Retinal pigment epithelial cell (primary cell): ENCODE measurements at places on chromosomes 4 and X.

GRCh38 chr4:10054571-10055041 lies 33.3 kb upstream of the SLC2A9 start:
- DNase-seq = no peak

GRCh38 chr4:15719506-15719905 lies 16.6 kb downstream of the BST1 start:
- DNase-seq = no peak

GRCh38 chr4:180356766-180357165 lies 1886.4 kb upstream of the TENM3 start:
- DNase-seq = no peak

DNA sequence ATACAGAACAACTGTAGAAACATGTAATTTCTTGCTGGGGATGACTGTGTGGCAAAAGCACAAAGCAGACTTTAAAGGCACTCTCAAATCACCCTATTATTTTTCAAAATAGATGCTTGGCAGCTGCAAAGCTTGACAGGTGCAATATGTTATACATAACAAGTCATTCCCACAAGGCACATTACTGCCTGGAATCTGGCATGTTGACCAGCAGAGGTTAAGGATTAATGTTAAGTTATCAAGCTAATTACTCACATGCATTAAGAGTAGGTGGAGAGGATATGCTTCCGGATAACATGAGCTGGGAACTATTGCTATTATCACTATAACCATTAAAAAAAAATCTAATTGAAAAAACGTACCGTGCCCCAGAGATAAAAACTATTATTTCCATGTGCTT lies 17.8 kb downstream of the ANOS1 start:
- peak; percentile 22 for DNase-seq

DNA sequence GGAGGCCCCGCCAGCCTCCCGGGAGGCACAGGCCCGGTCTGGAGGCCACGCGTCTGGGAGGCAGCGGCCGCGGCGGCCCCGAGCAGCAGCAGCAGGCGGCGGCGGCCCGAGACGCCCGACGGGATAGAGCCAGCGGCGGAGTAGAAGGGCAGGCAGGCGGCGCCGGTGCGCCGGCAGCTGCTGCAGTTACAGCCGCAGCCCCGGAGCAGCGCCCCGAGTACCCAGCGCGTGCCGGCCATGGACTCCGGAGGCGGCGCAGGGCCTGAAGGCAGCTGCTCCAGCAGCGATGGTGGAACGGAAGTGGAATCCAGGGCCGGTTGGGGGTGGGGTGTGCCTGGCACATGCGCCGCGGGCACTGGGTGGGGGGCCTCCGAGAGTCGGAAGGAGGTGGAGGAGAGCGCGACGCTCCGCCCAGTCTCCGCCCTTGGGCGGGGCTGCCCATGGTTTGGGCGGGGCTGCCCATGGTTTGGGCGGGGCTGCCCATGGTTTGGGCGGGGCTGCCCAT lies at the start of gene GRSF1:
TSS of gene GRSF1 (minus strand) at position 302 of the 505 bp plus-strand sequence. CDS start at position 239, 63 bp downstream.
- no peak for DNase-seq

DNA sequence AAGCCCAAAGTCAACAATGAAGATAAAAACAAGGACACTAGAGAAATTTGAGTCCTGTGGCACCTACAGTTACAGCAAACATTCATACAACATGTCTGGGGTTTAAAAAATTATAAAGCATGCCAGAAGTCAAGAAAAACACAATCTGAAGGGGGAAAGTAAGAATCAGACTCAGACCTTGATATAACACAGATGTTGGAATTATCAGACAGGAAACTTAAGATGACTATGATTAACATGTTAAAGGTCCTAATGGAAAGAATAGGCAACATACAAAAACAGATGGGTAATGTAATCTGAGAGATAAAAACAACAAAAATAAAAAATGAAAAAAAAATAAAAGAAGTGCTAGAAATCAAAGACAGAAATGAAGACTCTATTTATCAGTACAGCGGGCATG lies 446.5 kb downstream of the SPRY1 start:
- DNase-seq = no peak

- no peak for DNase-seq
Measured at GRCh38 chr4:54687887-54688841, 30.4 kb downstream of the KIT start.

DNA sequence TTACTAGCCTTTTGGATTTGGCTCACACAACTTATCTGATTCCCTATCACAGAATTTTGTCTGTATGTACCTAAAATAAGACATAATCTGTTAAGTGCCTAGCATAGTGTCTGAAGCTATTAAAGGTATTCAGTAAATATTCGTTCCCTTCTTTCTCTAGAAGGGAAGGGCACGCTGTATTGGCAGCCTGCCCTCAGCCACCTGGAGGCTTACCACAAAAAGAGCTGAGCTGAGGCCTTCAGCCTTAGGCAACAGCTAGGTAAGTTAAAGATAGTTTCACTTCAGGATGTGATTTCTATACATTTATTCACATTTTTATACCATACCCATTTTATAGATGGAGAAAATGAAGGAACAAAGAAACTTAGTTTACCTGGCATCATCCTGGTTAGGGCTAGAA lies 400.0 kb upstream of the LCORL start:
- DNase-seq = no peak

GRCh38 chr4:173793937-173794510 lies 264.0 kb upstream of the HAND2 start:
- no peak for DNase-seq

DNA sequence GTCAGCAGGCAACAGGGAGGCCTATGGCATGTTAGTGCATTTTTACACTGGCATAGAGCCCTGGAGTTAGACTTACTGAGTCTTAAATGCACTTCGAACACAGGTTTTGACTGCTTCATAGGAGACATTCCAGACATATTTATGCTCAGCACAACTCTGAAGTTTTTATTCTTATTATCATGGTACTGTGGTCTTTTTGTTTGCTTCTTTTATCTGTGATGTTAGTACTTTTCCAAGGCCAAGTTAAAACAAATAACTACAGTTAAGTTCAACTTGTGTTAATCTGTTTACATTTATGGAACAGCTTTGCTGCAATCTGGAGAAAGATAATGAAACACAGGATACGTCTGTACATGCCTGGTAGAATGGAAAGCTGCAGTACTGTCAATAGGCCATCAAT lies 76.5 kb downstream of the COL4A5 start:
- DNase-seq = peak; percentile 24

DNA sequence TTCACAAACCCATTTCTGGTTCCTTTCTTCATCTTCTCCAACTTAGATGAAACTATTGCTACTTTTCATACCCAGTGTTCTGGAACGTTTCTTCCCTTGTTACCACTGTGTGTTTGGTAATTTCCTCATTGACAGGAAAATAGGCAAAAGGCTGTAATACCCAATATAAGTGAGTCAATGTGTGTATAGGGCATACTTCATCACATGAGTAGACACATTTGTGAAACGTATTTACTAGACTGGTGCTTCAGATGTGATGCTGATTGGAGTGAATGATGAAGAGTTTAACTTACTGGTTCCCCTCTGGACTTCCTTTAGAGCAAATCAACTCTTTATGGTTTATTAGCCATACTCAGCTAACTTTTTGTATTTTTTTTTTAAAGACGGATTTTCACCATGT lies 195.1 kb upstream of the ATP6AP2 start:
- no peak for DNase-seq

DNA sequence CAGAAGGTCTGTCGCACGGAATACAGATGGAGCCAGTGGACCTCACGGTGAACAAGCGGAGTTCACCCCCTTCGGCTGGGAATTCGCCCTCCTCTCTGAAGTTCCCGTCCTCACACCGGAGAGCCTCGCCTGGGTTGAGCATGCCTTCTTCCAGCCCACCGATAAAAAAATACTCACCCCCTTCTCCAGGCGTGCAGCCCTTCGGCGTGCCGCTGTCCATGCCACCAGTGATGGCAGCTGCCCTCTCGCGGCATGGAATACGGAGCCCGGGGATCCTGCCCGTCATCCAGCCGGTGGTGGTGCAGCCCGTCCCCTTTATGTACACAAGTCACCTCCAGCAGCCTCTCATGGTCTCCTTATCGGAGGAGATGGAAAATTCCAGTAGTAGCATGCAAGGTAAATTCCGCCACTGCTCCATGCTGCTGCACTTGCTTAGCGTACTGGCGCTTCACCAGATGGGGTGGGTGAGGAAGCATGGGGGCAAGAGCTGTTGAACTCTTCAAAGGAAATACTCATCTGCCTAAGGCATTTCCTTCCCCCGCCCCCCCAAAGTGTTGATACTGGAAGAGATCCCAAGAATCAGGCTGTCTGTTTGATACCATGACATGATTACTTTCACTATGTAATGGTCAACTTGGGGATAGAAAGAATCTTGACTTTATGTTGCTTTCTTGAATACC lies 24.8 kb downstream of the KLF3 start:
- DNase-seq = no peak

GRCh38 chr4:11079171-11079570 lies 349.5 kb downstream of the HS3ST1 start:
- no peak for DNase-seq

DNA sequence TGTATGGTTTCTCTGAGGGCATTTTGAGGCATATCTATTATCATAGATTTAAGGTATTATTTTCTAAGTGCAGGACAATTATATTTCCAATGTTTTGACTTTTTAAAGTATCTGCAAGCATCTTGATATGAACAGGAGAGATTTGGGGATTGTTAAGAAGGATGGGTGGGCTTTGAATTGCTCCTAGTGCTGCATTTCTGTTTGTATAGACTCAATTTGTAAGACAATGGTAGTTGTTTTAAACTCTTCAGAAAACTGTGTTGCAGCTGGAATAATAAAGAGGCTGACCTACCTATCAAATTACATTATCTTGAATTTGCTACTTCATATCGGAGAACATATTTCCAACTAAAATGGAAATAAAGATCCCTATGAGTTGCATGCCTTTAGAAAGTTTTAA lies 570.3 kb downstream of the ADGRL3 start:
- DNase-seq = no peak

- no peak for DNase-seq
Measured at GRCh38 chr4:16665942-16666551, 232.4 kb downstream of the LDB2 start.

DNA sequence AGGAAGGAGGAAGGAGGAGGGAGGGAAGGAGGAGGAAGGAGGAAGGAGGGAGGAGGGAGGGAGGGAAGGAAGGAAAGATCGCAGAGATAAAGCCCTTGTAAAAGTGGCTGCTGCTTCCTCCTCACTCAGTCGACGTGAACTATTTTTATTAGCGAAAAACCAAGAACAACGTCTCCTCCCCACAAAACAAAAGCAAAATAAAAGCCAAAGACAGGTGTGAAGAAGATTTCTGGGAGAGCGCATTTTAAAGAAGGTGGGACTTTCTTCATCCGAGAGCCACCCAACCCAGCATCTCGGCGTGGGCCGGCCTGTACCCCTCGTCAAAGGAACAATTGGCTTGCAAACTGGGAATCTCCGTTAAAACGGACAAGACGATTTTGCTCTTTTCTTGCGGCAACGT lies 40.7 kb upstream of the ASMTL start:
- no peak for DNase-seq

- DNase-seq = no peak
Measured at GRCh38 chr4:115668396-115668795, 555.0 kb upstream of the NDST4 start.

DNA sequence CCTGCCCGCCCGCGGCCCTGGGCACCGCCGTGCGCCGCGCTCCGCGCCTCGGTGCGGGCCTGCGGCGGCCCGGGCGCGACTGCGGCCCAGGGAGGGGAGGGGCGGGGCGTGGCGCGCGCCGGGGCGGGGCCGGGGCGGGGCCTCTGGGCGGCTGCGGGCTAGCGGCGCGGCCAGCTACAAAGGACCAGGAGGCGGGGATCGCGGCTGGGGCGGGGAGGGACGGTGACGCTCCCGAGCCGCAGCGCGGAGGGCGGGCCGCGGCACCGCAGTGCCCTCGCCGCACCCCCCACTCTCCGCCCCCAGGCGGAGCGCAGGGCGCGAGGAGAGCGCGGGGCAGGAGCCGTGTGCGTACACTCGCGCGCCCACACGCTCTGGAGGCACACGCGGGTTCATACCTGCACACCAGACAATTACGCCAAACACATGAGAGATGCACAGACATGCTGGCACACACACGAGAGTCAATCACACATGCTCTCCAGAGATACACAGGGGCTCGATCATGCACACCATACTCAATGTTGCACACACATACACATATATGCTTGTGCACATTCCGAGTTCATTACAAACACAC lies at the start of gene CRMP1:
TSS of gene CRMP1 (minus strand) at position 83 of the 577 bp plus-strand sequence. CDS start 117 bp downstream, outside the sequence.
- no peak for DNase-seq

DNA sequence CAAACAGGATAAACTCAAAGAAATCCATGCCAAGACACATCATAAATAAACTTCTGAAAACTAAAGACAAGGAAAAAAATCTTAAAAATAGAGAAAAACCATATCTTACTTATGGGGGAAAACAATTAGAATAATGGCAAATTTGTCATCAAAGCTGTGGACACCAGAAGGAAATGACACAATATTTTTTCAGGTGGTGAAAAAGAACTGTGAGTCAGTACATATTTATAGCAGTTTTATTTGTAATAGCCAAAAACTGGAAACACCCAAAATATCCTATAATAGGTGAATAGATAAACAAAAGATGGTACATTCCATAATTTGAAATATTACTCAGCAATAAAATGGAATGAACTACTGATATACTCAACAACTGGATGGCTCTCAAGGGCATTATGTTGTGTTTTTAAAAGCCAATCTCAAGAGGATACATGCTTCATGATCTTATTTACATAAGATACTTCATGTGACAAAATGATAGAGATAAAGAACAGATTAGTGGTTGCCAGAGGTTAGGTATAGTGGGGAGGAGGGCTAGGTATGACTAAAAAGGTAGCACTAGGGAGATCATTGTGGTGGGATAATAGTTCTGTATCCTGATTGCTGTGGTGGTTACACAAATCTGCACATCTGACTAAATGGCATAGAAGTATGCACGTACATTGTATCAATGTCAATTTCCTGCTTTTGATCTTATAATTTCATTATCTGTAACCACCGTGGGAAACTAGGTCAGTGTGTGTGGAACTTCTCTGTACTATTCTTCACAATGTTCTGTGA lies 191.9 kb downstream of the PPP1R2C start:
- no peak for DNase-seq

DNA sequence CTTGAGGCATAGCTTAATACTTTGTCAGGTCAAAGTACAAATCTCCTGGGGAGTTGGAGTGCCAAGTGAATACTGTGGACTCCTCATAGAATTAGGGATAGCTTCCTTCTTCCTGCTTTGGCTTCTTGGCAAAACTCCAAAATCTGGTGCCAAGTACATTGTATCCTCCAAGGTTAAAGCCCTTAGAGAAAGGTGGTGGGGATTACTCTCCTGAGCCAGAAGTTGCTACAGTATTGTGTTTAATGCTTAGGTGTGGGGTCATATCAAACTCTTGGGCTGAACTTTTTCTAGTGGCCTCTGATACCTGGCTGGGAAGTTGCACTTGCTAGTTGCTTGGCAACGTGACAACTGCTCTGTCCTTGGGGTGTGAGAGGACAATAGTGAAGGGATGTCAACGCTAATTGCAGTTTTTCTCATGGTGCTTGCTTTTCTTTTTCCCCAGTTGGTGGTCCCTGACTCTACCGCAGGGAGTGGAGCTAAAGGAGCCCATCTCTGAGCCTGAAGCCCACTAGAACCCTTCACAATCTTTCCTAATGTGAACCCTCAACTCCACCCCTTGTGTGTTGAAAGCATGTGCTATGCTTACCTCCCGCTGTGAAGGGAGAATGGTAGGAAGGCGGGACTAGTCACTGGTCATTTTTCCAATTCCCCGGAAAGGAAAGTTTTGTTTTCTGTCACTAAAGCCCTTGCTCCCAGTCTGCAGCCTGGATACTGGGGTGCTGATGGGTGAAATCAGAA lies 35.5 kb downstream of the DLG3 start:
- no peak for DNase-seq
